Islet precursor cell (in vitro differentiated cells): ENCODE measurements at places on chromosomes 2 and 18.

DNA sequence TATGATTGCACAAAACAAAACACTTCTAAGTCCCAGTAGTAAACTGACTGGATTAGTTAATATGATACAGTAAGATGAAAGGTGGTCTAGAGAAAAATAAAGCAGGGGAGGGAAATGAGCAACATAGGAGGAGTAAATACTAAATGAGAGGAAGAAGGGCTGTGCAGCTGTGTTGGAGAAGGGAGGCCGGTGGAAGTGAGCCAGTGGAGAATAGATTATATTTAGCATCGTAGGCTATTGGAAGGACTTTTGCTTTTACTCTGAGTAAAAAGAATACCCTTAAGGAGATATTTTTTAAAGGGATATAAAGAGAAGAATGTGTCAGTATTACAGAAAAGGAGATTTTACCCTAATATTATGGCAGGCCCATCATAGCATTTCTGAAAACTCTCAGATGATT is 12.7 kb downstream of the WDR75 start:
- no peak for DNase-seq

GRCh38 chr2:31813016-31813415 is 197.8 kb downstream of the MEMO1 start:
- no peak for DNase-seq

GRCh38 chr2:214232271-214232670 is 178.6 kb upstream of the VWC2L start:
- DNase-seq, result no peak

- DNase-seq, result no peak
These were observed 15.9 kb downstream of the EMX1 start for GRCh38 chr2:72933207-72933606.

DNA sequence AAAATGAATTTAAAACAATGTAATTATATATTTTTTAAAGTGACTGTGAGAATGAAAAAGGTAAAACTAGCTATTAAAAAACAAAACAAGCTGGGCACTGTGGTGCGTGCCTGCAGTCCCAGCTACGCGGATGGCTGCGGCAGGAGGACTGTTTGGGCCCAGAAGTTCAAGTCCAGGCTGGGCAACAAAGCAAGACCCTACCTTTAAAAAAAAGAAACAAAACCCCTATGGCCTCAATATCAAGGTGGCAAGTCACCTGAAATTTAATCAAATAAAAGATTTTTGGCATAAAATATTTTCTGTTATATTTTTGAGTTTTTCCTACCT is 46.9 kb upstream of the STRN start:
- no peak for DNase-seq

- no peak for DNase-seq
These were observed 61.3 kb downstream of the PMAIP1 start for GRCh38 chr18:59961070-59961469.

DNA sequence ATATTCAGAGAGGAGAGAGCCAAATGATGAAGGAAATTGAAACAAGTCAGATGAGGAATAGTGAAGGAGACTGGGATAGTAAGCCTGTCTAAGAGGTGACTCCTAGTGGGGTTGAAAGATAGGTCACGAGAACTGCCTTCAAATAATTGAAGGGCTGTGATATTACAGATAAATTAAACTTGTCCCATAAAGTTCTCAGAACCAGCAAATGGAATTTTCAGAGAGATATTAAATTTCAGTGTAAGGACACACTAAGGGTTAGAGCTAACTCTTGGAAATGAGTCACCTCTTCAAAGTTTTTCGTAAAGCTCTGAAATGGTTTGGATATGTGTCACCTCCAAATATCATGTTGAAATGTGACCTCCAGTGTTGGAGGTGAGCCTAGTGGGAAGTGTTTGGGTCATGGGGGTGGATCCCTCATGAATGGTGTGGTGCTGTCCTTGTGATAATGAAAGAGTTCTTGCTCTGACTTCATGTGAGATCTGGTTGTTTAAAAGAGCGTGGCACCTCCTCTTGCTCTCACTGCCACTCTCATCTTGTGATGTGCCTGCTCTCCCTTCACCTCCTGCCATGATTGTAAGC is 87.3 kb downstream of the BABAM2 start:
- peak; percentile 52 for DNase-seq

DNA sequence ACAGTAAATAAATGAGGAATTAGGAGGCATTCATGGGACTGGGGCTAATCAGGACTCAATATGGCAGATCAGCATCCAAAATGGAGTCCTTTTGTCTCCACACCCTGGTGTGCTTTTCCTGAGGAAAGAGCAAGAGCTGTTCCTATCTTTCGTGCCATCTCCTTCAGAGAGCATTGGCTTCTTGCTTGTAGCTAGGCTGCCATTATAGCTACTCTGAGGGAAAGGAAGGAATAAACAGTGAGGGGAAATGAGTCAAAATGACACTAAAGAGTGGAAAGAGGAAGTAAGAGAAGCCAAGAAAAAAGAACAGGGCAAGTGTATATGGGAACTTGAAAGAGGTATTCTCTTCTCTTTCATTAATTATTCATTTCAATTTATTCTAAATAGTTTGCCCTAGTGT is 8.4 kb upstream of the NMI start:
- DNase-seq, result no peak

DNA sequence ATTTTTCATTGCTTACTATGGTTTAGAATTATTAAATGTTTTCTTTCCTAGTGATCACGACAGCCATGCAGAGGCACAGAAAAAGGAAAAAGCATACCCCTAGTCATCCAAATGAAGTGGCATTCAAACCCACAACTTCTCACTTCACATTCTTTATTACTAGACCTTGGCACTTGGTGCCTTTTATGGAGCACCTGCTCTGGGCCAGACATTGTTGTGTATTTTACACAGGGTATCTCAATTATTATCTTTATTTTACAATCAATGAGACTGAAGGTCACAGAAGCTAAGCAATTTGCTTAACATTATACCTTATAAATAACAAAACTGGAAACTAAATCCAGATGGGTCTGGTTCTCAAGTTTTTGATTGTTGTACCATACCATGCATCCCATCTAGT is 235.3 kb downstream of the LRATD1 start:
- no peak for DNase-seq
